Tibial artery (tissue), 4 donors: ENCODE measurements at places on chromosomes 1 and 21.
A peak's percentile ranks its signal among the peaks of the same experiment; 100 is the strongest.

- no peak for DNase-seq
- no peak overlapping the region for H3K27ac ChIP-seq
- no peak overlapping the region for H3K4me3 ChIP-seq
- H3K36me3 ChIP-seq, result no peaks in the 10 kb centered on the region
Measured at GRCh38 chr1:6438047-6438525, 13.5 kb downstream of the ESPN start.

- no peaks in the 10 kb centered on the region for H3K36me3 ChIP-seq
- H3K4me3 ChIP-seq, result no peak overlapping the region
- no peak overlapping the region for H3K27ac ChIP-seq
- no peaks in the 10 kb centered on the region for H3K27me3 ChIP-seq
- no peak for DNase-seq
Measured at GRCh38 chr21:38999161-38999560, 184.1 kb downstream of the PSMG1 start.

GRCh38 chr1:222136869-222137268 is 395.0 kb upstream of the DUSP10 start:
- no peaks in the 10 kb centered on the region for H3K4me1 ChIP-seq
- no peak overlapping the region for H3K27ac ChIP-seq
- no peaks in the 10 kb centered on the region for H3K36me3 ChIP-seq
- no peak for DNase-seq
- H3K4me3 ChIP-seq, result no peak overlapping the region

DNA sequence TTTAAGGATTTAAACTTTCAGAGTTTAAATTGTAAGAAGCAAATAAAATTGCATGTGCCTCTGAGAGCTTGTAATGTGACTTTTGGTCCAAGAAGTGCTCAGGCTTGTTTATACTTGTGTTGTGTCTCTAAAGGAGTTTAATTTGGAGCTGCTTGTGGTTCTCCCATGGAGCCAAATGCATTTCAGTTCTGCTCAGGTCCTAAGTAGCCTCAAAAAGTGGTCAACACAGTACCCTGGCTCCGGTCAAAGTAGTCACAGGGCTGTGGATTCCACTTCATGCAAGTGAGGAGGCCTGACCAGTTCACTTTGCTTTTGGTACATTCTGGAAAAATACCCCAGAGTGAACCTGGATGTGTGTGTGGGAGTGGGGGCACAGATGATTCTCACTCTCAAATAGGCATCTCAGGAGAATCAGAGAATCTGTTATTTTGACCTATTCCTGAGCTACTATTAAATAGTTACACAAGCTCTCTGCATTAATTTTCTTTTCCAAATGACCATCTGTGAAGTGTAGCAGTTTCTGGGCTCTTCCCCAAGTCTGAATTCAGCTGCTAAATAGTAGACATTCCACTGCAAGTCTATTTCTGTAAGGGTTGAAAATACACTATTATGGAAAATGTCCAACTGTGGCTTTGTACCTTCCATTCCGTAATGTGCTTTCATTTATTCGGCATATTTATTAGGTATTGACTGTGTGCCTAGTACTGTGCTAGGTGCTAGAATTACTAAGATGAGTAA is 31.7 kb upstream of the AGO1 start:
- H3K27ac ChIP-seq, result peak overlapping the region; percentile 59
- H3K4me3 ChIP-seq, result no peak overlapping the region
- H3K4me1 ChIP-seq, result peaks cover 14% of the 10 kb centered on the region

DNA sequence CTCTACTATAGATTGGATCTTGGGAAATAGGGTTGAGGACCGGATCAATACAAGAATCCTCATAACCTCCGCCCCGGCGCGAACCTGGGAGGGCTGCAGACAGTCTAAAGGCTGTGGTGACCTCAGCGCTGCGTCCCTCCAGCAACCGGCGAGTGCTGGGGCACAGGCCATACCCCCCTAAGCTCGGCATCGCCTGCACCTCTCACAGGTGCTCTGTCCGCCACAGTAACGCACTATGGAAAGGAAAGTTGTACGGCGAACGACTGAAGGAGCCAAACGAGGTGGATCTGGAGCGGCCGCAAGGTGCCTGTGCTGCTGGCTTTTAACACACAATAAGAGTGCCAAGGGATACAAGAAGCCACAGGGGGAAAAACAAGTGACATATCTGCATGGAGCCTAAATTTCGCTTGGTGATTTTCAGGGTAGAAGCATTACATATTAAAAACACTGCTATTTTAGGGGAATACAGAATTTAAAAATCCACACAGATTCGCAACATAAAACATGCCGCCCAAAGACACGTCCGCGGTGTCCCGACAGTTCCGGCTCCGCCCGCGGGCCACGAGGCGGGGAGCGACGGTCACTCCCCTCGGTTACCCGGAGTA is 1.4 kb upstream of the RBM15 start:
- no peaks in the 10 kb centered on the region for H3K27me3 ChIP-seq
- H3K4me1 ChIP-seq, result peaks cover 29% of the 10 kb centered on the region
- DNase-seq, result peak; percentile 73
- peak overlapping the region; percentile 61 for H3K4me3 ChIP-seq
- peaks cover 14% of the 10 kb centered on the region for H3K36me3 ChIP-seq
- H3K27ac ChIP-seq, result peak overlapping the region; percentile 92

DNA sequence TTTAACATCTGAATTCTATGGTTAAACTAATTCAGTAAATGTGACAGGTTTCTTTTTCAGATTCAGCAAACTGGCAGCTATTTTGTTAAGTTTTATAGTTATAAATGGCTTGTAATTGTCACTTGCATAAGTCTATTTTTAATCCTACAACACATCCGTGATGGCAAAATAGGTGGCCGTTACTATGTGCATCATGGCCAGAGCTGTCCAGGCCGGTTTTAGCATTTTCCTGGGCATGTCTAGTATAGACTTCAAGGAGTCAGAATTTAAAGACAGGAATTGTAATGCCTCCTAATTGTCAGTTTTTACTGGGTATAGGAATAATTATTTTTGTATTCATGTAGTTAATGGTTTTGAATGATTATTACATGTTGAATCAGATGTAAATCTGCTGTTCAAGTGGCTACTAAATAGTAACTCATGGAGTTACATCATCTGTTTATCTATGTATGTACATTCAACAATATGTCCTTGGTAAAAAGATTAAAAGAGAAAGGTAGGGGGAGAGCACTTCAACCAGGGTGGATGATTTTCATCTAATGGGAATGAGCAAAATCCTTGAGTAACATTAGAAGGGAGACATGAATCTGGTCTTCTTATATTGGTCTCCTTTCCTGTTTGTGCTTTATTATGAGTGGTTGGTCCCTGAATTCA is 3.2 kb upstream of the B3GALT2 start:
- no peaks in the 10 kb centered on the region for H3K27me3 ChIP-seq
- H3K4me1 ChIP-seq, result peaks cover 62% of the 10 kb centered on the region
- no peaks in the 10 kb centered on the region for H3K36me3 ChIP-seq
- H3K4me3 ChIP-seq, result no peak overlapping the region
- DNase-seq, result no peak

- H3K36me3 ChIP-seq, result no peaks in the 10 kb centered on the region
- no peak for DNase-seq
- H3K27me3 ChIP-seq, result no peaks in the 10 kb centered on the region
- no peak overlapping the region for H3K4me3 ChIP-seq
- H3K27ac ChIP-seq, result peak overlapping the region; percentile 42
Measured at GRCh38 chr1:45679123-45679522, 7.2 kb downstream of the GPBP1L1 start.

- no peak overlapping the region for H3K4me3 ChIP-seq
- no peak for DNase-seq
- H3K27ac ChIP-seq, result peak overlapping the region; percentile 100
- no peaks in the 10 kb centered on the region for H3K36me3 ChIP-seq
- no peaks in the 10 kb centered on the region for H3K27me3 ChIP-seq
Measured at GRCh38 chr1:61055110-61055614, 27.2 kb upstream of the NFIA start.

GRCh38 chr1:214516434-214517326 is 34.7 kb downstream of the PTPN14 start:
- no peak for DNase-seq
- no peaks in the 10 kb centered on the region for H3K36me3 ChIP-seq
- H3K27me3 ChIP-seq, result no peaks in the 10 kb centered on the region
- H3K4me1 ChIP-seq, result peaks cover 27% of the 10 kb centered on the region
- H3K27ac ChIP-seq, result no peak overlapping the region

GRCh38 chr1:109259674-109260557 is 10.6 kb downstream of the CELSR2 start:
- no peaks in the 10 kb centered on the region for H3K36me3 ChIP-seq
- no peak for DNase-seq
- no peak overlapping the region for H3K27ac ChIP-seq
- peaks cover 9% of the 10 kb centered on the region for H3K4me1 ChIP-seq
- no peaks in the 10 kb centered on the region for H3K27me3 ChIP-seq
- no peak overlapping the region for H3K4me3 ChIP-seq

DNA sequence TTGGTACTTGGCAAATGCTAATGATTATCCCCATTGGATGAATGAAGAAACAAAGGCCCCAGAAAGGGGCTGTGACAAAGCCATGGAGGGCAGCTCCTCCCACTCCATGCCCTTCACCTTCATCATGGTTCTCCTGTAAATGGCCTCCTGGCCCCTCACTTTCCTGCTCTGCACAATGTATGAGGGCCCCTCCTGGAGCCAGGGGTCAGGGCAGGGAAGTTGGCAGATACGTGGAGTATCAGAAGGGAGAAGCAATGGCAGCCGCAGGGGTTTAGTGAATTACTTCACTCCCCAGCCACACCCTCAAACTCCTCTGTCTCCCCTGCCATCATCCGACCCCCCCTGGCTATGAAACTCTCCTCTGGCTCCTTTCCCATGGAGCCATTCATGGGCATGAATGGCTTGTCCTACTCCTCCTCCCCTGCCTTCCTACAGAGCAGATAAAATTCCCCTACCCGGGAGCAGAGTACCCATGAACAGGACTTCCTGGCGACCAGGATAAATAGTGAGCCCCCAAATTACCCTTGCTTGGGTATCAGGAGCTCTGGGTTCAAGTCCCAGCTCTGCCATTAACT is 86.3 kb downstream of the CAMK2N1 start:
- DNase-seq, result no peak
- H3K4me3 ChIP-seq, result no peak overlapping the region
- peaks cover 63% of the 10 kb centered on the region for H3K27me3 ChIP-seq
- H3K4me1 ChIP-seq, result no peaks in the 10 kb centered on the region
- no peak overlapping the region for H3K27ac ChIP-seq

GRCh38 chr1:204431310-204432184 is 19.9 kb upstream of the PPP1R15B start:
- H3K27ac ChIP-seq, result peak overlapping the region; percentile 51
- no peaks in the 10 kb centered on the region for H3K27me3 ChIP-seq
- peaks cover 44% of the 10 kb centered on the region for H3K36me3 ChIP-seq

GRCh38 chr1:17728123-17728712 is 26.9 kb upstream of the ACTL8 start:
- no peaks in the 10 kb centered on the region for H3K36me3 ChIP-seq
- no peak for DNase-seq
- H3K4me3 ChIP-seq, result no peak overlapping the region
- H3K4me1 ChIP-seq, result no peaks in the 10 kb centered on the region
- no peak overlapping the region for H3K27ac ChIP-seq
- peaks cover 51% of the 10 kb centered on the region for H3K27me3 ChIP-seq

DNA sequence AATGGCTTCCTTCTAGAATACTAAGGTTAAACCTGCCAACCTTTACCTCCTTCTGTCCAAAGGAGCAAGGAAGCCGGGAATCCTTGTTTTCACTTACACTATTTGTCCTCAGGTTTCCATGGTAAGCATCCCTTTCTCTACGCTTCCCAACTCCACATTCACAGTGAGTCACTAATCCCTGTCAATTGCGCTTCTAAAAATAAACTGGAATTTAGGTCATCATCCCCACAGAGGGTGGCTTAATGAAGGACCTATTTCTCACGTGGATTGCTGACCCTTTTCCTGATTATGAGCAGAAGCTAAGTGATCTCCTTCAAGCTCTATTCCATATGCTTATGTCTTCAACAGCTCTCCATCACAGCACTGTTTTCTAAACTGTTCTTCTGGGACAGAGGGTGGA is 39.9 kb upstream of the ABCA4 start:
- peaks cover 8% of the 10 kb centered on the region for H3K4me1 ChIP-seq
- H3K27ac ChIP-seq, result no peak overlapping the region
- no peaks in the 10 kb centered on the region for H3K27me3 ChIP-seq
- no peak overlapping the region for H3K4me3 ChIP-seq
- no peaks in the 10 kb centered on the region for H3K36me3 ChIP-seq

DNA sequence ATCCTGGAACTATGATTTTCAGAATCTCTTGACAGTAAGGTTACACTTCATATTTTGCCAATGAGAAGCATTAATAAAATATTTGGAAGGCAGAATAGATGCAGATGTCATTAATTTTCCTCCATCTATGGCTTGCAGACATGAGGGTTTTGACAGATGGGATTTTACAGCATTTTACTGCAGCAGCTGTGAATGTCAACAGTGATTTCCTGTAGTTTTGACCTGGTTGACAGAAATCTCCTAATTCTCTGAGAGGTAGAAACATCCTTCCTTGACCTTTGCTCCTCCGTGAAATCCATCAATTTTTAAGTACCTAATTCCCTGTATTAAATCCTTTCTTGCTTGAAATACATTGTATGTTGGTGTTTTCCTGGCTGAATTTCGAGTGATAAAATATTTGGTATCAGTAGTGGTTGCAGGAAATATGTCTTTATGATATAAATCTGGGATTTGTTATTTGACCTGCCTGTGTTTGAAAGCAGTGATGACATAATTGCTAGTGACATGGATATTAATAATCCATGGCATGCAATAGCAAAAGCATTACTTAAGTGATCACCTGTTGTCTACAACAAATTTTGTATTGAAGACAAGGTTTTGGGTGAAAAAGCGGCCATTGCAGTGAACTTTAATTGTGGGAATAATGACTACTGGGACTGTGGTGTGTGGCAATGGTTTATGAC is 73.9 kb downstream of the HLX start:
- H3K27ac ChIP-seq, result no peak overlapping the region
- H3K36me3 ChIP-seq, result no peaks in the 10 kb centered on the region
- H3K4me3 ChIP-seq, result no peak overlapping the region
- DNase-seq, result no peak
- H3K27me3 ChIP-seq, result no peaks in the 10 kb centered on the region

- no peaks in the 10 kb centered on the region for H3K27me3 ChIP-seq
- no peaks in the 10 kb centered on the region for H3K4me1 ChIP-seq
- peak; percentile 81 for DNase-seq
- no peaks in the 10 kb centered on the region for H3K36me3 ChIP-seq
Measured at GRCh38 chr1:94746635-94747525, 73.3 kb upstream of the SLC44A3 start.

DNA sequence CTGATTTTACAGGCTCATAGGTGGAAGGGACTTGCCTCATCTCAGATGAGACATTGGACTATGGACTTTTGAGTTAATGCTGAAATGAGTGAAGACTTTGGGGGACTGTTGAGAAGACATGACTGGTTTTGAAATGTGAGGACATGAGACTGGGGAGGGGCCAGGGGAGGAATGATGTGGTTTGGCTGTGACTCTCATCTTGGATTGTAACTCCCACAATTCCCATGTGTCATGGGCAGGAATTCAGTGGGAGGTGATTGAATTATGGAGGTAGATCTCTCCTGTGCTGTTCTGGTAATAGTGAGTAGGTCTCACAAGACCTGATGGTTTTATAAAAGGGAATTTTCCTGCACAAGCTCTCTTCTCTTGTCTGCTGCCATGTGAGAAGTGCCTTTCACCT is 20.8 kb downstream of the SCYL3 start:
- H3K36me3 ChIP-seq, result peaks cover 94% of the 10 kb centered on the region
- no peaks in the 10 kb centered on the region for H3K27me3 ChIP-seq
- H3K27ac ChIP-seq, result no peak overlapping the region
- no peak overlapping the region for H3K4me3 ChIP-seq
- no peaks in the 10 kb centered on the region for H3K4me1 ChIP-seq
